ENCODE measurements at places on chromosomes 7 and 10. TPM values are rescaled to one million over a fixed set of nuclear protein-coding genes. Genes with fewer than 3 reads are reported as not detected.

Gene HOXA4
- total RNA-seq, result not detected

Gene CARD11
- total RNA-seq, result 96.2 TPM

- DNase-seq, result no peak
- H3K4me1 ChIP-seq, result no peaks in the 10 kb centered on the region
- H3K4me3 ChIP-seq, result no peak overlapping the region
- H3K27ac ChIP-seq, result no peak overlapping the region
- no peaks in the 10 kb centered on the region for H3K27me3 ChIP-seq
These were observed 1052.6 kb downstream of the DNAJB9 start for GRCh38 chr7:109622320-109622719.

Gene SORCS1
- total RNA-seq, result not detected

DNA sequence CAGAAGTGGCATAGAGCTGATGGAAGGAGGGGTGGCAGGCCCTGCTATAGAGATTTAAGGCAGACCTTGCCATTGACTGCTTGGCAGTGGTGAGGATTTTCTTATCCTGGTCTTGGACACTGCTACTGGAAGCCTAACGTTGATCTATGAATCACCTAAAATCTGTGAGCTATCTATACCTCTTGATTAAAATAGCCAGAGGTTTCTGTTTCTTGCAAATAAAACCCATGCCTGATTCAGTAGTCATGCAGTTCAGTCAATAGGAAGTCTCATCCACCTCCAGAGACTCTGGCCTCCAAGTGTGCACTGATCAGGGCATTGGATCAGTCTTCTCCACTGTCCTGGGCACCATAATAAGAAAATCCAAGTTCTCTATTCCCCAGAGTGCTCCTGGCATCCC is 286.5 kb downstream of the PTEN start:
- H3K27me3 ChIP-seq, result peaks cover 7% of the 10 kb centered on the region
- H3K36me3 ChIP-seq, result peaks cover 19% of the 10 kb centered on the region
- H3K27ac ChIP-seq, result peak overlapping the region; percentile 3
- no peak overlapping the region for H3K4me3 ChIP-seq
- DNase-seq, result no peak

Gene ADRB1
- not detected for total RNA-seq

DNA sequence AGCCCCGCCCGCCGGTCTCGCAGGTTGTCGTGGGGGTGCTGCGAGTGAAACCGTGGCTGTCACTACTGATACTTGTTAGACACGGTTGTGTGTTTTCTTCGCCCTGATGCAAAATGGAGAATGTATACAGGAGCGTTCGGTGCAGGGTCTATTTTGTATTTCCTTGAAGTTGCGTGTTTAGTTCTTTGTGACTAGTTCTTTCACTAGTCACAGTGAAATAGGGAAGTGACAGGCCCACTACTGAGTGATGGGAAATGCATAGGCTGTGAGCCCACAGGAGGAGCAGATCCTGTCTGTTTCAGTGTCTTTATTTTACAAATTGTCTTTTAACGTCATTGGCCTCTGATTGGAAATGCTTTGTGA is 675 bp downstream of the ABRAXAS2 start:
- DNase-seq, result peak; percentile 74
- peaks cover 8% of the 10 kb centered on the region for H3K27me3 ChIP-seq
- peaks cover 14% of the 10 kb centered on the region for H3K4me1 ChIP-seq

All from activated CD4-positive, alpha-beta T cell treated with anti-CD3 and anti-CD28 coated beads, Interleukin-2, amount 10 ng/mL, durations not matched to agents 24 days and 14 days (primary cell).